ENCODE measurements at places on chromosomes 4 and X. TPM values are rescaled to one million over a fixed set of nuclear protein-coding genes. Genes with fewer than 3 reads are reported as not detected.

The CEP44 gene
- total RNA-seq: 9.0 TPM

The ADGRG2 gene
- 1.0 TPM for total RNA-seq

The ZBED1 gene
- total RNA-seq: 37.3 TPM

The DGAT2L6 gene
- total RNA-seq: not detected

The ADH1C gene
- total RNA-seq: 10.9 TPM

The MAGEA4 gene
- not detected for total RNA-seq

The UGT2B11 gene
- not detected for total RNA-seq

The GABRG1 gene
- total RNA-seq: not detected

The PF4V1 gene
- not detected for total RNA-seq

The DACH2 gene
- not detected for total RNA-seq

The GPR143 gene
- 0.26 TPM for total RNA-seq

The GIMD1 gene
- total RNA-seq: not detected

The AKAP4 gene
- total RNA-seq: not detected

The SPATA18 gene
- total RNA-seq: 2.9 TPM

The XAGE1B gene
- not detected for total RNA-seq

The ARHGEF6 gene
- 5.4 TPM for total RNA-seq

The ATP2B3 gene
- not detected for total RNA-seq

The NRK gene
- 21.9 TPM for total RNA-seq

The WAS gene
- total RNA-seq: not detected

The TMEM31 gene
- total RNA-seq: not detected

The USP27X gene
- total RNA-seq: 0.58 TPM

The TLR6 gene
- total RNA-seq: 2.5 TPM

The LEF1 gene
- not detected for total RNA-seq

The FBXW7 gene
- 21.0 TPM for total RNA-seq

The PCDH19 gene
- total RNA-seq: 0.09 TPM

The ARHGAP24 gene
- total RNA-seq: 25.9 TPM

The STK32B gene
- total RNA-seq: 0.47 TPM

The SPRY1 gene
- 59.6 TPM for total RNA-seq

The EGF gene
- not detected for total RNA-seq

The ARL9 gene
- total RNA-seq: not detected

The ARR3 gene
- total RNA-seq: not detected

The TMPRSS11E gene
- not detected for total RNA-seq

The DDIT4L gene
- total RNA-seq: 1.5 TPM

Data from pericardium fibroblast (primary cell).